ENCODE measurements at places on chromosomes 2 and 18.

DNA sequence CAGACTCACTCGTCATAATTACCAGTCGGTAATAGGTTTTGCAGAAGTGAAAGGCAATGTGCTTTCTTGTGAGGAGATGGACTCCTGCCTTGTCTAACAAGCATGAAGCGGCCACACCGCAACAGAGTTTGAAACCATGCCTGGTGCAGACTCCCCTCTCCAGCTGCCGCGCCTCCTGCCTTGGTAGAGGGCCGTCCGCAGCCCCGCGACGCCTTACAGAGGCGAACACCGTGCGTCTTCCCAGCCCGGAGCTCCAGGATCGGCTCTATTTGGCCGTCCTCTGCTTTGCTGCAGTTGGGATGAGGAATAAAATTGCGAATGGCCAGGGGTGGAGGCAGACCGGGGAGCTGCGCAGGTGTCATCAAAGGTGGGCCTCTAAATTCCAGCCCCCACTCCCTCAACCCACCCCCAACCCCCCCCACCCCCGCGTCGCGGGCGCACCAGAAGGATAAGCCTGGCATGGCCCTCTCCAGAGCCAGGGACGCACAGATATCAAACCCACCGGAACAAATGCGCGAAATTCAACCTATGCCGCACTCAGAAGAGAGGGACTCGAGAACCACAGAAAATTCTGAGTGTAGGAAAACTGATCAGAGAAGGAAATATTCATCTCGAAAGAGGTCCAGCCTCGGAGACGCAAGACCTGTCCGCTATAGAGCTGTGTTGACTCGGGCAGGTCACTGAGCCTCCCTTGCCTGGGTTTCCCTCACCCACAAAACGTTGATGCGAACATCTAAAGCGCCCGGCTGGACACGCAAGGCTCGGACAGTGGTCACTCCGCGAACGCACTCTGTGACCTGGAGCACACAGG is 1.1 kb downstream of the TRABD2A start:
- no peak for DNase-seq

DNA sequence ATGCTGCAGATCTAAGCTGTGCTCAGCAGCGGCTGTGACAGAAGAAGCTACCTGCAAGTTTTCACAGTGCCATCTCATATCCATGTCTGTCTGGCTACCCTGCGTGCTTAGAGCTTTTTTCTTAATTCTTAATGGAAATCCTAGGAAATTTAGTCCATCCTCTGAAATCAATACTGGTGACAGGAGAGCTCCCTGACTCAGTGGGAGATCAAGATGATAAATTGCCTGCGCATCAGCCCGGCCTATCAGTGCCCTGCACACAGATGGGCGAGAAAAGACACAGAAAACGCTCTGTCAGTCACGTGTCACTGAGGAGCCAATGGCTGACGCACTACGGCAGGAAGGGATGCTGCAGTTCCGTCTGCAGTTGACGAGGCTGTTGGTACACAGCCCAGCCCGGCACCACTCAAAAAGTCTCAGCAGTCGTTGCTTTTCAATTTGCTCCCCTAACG is 819.6 kb upstream of the FSHR start:
- DNase-seq: no peak

DNA sequence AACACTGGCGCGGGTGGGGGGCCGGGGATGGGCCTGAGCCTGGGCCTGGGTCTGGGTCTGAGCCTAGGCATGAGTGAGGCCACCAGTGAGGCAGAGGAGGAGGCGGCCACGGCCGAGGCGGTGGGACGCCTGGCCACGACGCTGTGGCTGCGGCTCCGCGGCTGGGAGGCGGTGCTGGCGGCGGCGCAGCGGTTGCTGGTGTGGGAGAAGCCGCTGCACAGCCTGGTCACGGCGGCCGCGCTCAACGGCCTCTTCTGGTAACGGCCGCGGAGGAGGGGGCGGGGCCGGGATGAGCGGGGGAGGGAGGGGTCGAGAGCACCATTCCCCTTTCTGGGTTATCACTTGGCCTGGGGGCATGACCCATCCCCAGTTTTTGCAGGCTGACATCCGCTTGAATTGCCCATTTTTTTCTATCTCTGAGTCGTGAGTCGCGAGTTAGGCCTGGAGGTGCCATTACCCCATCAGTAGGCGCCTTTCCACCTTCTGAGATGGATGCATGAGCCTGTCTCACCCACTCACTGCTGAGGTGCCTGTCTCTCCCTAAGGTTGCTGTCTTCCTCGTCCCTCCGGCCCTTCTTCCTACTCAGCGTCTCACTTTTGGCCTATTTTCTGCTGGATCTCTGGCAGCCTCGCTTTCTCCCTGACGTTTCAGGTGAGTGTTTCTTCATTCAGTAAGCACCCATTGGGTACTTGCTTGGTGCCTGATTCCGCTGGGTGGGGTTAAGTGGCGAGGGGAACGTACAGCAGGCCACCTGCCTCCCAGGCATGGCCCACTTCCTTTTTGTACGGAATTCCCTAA is 501 bp downstream of the RETREG2 start:
- DNase-seq: no peak

GRCh38 chr2:135590619-135591260 is 59.5 kb downstream of the R3HDM1 start:
- no peak for DNase-seq

DNA sequence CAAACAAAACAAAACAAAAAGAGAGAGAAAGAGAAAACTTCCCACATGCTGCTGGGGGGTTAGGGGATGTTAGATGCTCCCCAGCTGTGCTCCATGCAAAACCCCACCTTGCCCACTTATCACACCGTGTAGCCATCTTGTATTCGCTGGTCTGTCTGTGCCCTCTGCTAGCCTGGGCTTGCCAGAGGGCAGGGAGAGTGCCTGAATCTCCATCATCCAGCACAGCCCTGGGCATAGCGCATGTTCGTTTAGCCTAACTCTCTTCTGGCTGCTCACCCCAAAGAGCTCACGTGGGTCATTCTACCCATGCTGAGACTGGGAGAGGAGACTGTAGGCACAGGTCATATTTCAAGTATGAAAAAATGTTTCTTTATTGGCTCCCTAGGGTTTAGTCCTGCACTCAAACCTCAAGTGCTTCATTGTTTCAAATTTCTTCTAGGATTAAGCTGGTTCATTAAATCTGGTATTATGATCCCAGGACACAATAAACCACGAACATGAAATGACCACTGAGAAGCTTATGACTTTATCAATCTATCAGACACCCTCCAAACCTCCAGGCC is 100.5 kb downstream of the KCNF1 start:
- DNase-seq: no peak

DNA sequence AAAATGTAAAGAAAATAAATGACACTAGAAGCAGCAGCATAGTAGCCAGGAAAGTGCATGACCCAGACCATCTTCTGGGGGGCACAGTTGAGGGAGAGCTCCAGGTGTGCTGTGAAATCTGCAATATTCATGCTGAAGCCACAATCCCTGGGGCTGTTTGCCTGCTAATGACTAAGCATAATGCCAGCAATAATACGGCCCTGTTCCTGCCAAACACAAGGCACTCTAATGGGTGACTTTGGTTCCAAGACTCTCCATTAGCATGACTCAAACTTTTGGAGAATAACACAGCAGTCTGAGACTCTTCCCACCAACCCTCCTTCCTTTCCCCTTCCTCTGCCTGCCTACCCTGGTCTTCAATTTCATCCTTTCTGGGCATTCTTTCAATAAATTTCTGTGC is 77.9 kb upstream of the DOCK10 start:
- DNase-seq: no peak

GRCh38 chr2:241857041-241857541 is 1.6 kb downstream of the PDCD1 start:
- no peak for DNase-seq

DNA sequence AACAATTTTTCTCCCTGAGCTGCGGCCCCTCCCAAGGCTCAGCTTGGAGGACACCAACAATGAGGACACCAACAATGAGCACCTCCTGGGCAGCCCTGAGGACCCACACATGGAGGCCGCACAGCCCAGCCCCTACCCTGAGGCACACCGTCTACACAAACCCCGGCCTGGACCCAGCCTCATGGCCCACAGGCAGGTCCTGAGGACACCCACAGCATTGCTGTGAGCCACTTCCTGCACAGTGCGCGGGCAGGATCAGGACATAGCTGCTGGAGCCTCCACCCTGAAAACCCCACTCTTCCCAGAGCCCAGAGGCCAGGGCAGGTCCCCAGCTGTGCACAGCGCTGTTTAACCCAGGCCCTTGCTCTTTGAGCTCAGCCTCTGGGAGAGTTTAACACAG is 194.3 kb downstream of the RTP5 start:
- DNase-seq: no peak

- no peak for DNase-seq
These were observed 127.3 kb downstream of the MREG start for GRCh38 chr2:215886022-215886421.

DNA sequence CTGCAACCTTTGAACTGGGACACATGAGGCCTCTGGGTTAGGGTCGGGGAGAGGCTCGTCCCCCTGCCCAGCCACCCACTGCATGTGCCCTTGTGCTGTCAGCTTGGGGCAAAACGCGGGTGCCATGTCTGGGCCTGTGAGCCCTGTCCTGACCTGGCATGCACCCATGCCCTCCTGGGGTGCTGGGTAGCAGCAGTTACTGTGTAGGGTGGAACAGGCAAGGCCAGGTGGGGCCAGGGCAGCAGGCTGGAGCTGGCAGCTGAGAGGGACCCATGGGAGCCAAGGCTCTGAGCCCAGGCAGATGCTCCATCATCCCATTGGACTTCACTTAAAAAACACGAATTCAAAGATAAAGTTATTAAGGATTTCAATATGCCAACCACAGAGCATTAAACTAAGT is 133.8 kb upstream of the REV1 start:
- DNase-seq: no peak

GRCh38 chr18:5964996-5965395 is 69.7 kb upstream of the TMEM200C start:
- DNase-seq: no peak

GRCh38 chr18:10057894-10058791 is 144.3 kb downstream of the VAPA start:
- no peak for DNase-seq

- no peak for DNase-seq
These were observed 200.4 kb downstream of the TMEM247 start for GRCh38 chr2:46679761-46680160.

- no peak for DNase-seq
These were observed 53.6 kb downstream of the TMEM178A start for GRCh38 chr2:39719317-39719716.

Data from NCI-H1436 treated with DMSO at 0.1 percent for 48 hours (cell line).